ENCODE measurements at places on chromosomes 3 and 15.

DNA sequence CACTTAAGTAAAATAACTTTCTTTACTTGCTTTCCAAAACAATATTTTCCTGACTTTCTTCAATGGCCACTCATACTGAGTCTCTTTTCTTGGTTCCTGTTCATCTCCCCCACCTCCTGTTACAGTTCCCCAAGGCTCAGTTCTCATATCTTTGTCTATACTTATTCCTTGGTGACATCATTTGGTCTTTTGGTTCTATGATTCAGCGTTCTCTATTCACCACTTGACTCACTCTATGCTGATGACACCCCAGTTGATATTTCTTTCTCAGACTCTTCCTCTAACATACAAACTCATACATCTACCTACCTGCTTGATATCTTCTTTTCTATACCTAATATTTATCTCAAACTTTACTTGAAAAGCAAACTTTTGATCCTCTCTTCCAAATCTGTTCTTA, 85.0 kb upstream of the P3H2 start:
- DNase-seq = no peak

GRCh38 chr15:54159012-54159411, 180.8 kb downstream of the UNC13C start:
- no peak for DNase-seq

DNA sequence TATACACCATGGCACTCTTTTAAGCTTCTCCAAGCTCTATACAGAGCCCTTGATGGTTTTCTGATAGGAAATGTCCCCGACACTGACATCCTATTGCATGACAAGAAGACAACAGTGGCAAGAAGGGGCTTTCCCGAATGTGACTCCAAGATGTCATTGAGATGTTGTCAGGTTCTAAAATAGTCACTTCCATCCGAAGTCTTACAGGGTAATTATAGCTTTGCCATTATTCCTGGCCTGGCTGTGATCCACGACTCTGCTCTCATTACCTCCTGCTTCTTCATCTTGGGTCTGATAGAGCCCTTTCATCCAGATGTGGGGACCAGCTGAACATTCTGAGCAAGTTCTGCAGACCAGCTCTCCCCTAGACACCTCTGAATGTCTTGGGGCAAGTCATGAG, 40.6 kb upstream of the ADAMTS9 start:
- no peak for DNase-seq

DNA sequence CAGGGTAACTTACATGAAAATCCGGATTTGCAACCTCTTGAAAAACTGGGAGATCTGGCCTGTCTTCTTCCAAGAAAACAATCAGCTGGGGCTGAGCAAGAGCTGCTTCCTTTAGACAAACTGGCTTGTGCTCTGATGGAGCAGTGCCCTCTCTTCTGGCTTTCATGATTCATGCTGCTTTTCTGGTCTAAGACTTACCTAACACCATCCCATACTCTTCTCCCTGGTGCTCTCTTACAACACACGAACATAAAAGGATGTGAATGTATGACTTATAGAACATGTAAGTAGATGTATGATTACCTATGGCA, 9.9 kb downstream of the TJP1 start:
- DNase-seq = no peak

DNA sequence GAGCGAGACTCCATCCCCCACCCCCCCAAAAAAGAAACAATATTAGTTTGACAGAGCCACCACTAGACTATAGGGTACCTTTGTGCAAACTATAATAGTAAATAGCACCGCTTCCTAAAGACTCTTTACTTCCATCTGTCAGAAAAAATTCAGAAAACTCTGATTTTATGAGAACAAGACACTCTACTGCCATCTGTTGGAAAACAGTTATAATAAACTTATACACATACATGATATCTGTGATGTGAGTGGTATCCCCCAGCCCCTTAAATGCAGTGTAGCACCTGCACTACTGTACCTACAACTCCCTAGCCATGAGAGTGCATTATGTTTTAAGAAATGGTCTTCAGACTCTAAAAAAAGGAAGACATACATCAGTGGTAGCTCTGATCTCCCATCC, 47.1 kb upstream of the CTDSPL start:
- no peak for DNase-seq

DNA sequence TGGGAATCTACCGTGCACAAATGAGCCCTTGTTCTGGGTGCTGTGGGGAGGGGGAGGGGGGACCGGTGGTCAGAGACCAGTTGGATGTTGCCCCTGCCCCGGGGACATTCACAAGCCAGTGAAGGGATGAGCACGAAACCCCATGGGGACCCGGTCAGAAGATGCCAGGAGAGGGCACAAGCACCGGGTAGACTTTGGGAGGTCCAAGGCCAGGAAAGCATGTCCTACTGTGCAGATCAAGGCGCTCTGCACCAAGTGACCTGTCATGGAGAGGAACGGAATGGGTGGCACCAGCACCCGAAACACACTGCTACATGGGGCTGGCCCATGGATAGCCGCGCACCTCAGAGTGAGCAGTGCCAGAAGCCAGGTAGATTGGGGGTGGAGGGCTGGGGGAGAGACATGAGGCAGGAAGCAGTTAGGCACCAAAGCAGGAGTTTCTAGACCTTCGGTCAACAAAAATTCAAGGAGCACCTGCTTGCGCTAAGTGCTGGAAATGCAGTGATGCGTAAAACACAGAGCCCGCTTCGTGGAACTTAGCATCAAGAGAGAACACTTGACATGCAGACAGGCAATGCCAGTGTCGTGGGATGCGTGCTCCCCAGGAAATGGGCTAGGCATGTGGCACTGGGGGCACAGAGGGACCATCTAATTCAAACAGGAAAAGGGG, 99.1 kb downstream of the CPN2 start:
- DNase-seq = no peak

- DNase-seq = no peak
These were observed 5.6 kb upstream of the APPL1 start for GRCh38 chr3:57221883-57222282.

DNA sequence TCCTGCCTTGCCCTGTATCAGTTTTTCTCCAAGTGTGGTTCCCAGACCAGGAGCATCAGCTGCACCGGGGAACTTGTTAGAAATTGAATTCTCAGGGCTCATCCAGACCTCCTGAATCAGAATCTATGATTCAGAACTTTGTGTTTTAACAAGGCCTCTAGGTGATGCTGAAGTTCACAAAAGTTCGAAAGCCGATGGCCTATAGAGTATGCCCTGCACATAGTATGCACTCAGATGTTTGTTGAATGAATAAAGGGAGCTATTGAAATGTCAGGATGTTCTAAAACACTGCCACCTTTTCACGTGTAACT, 664 bp upstream of the LARP6 start:
- DNase-seq = no peak

GRCh38 chr3:42717306-42717705, 14.7 kb upstream of the HHATL start:
- DNase-seq = no peak

DNA sequence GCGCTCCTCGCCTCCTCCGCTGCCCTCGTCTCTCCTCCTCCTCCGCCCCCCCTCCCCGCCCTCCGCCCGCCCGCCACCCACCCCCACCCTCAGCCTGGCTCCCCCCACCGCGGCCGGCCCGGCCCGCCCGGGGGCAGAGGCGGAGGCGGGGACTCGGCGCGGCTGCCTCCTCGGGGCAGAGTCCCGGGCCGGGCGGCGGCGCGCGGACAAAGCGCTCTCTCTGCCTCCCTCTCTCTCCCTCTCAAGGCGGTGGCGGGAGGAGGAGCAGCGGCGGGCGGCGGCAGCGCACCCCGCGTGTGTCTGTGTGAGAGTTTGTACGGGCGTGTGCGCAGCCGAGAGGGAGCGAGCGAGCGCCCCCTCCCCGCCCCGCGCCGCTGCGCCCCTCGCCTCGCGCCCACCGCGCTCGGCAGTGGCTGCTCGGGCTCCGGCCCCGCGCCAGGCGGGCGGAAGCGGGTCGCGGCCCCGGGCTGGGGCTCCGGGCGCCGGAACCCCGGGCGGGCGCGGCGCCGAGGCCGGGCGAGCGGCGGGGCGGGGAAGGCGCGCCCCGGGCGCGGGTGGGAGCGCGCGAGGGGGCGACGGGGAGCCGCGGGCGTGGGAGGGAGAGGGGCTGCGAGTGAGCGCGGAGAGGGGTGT, at the start of gene IGF2BP2:
IGF2BP2 (minus strand) TSS at position 37 of the 633 bp plus-strand sequence. CDS start 82 bp downstream, outside the sequence.
- peak; percentile 20 for DNase-seq

GRCh38 chr3:186432189-186432588, 70.2 kb upstream of the DGKG start:
- no peak for DNase-seq
